CD4-positive, alpha-beta T cell treated with Interleukin-17A for 1 hour (primary cell): ENCODE measurements at places on chromosomes 7 and 10.
A peak's percentile ranks its signal among the peaks of the same experiment; 100 is the strongest.

DNA sequence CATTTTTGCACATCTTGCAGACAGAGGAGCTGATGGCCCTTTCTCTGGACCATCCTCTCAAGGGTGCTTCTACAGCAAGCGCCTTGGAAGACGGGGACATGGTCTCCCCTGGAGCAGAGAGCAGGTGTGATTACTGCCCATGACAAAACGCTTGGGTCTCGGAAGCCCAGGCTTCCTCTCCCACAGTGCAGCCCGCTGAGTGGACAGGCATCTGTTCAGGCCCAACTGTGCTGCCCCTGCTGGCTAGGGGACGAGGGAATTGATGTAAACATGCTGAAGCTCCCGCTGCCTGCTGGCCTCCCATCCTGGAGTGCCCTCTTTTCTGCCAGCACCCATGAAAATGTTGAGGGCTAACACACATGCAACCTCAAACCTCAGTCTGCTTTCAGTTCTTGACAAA, 14.3 kb downstream of the IL15RA start:
- no peak for DNase-seq

DNA sequence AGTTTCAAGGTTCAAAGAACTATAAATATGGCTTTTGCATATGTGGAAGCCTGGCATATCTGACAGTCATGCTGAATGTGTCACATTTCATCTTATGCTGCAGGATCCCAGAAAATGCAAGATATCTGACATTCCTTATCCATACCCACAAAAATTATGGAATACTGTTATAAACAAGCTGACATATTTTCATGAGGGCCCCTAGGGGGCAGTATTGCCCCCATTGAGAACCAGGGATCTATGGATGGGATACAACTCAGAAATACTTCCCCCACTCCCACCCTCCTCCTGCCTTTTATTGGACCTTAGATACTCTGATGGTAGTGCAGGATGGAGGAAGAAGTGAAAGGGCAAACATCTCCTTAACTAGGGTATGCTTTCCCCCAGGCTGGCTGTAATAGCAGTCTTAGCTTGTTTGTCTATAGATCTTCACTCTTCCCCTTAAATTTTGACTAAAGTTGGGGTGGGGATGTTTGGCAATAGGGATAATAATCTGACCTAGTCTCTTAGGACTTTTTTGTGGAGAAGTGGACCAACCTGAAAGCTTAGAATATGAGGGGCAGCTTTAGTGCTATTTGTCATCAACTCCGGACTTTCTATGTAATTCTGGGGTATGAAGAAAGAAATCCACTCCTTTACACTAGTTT, 3.5 kb upstream of the GNGT1 start:
- DNase-seq: no peak

GRCh38 chr10:122029499-122030199, 40.7 kb downstream of the TACC2 start:
- no peak for DNase-seq

DNA sequence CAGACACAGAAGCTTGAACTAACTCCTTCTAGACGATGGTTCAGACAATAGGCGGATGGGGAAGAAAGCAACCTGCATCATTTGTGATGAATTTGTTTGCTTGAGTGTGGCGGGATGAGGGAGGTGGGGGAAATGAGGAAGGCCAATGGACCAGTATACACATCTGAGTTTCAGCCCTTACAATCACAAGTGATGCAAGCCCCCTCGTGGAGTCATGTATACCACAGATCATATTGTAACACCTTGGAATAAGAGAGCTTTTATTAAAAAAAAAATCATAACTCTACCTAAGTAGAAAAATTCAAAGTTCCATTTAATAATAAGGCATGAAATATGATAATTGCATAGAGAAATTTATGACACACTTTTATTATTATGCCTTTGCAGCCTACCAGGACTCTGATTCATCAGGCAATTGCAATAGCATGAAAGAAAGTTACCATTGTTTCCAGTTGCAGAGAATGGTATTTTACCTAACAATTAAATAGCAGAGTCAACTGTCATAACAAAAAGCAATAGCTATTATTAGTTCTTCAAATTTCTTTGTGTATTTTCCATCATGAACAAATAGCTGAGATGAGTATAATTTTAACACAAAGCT, 230.2 kb upstream of the AKR1E2 start:
- no peak for DNase-seq

DNA sequence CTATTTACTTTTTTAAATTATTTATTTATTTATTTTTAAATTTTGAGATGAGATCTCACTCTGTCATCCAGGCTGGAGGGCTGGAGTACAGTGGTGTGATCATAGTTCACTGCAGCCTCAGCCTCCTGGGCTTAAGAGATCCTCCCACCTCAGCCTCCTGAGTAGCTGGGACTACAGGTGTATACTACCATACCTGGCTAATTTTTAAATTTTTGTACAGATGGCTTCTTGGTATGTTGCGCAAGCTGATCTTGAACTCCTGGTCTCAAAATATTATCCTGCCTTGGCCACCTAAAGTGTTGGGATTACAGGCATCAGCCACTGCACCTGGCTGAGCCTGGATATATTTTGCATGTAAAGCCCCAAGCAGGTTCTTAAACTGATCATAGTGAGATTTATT, 7.6 kb downstream of the CHST12 start:
- DNase-seq: no peak

GRCh38 chr7:86647385-86648094, 3.8 kb downstream of the GRM3 start:
- DNase-seq: no peak

- no peak for DNase-seq
These were observed 464.5 kb downstream of the ARL4A start for GRCh38 chr7:13151978-13152377.

- no peak for DNase-seq
These were observed 25.5 kb downstream of the RBM17 start for GRCh38 chr10:6114299-6114698.

GRCh38 chr10:88979153-88979562, 11.4 kb upstream of the FAS start:
- no peak for DNase-seq

DNA sequence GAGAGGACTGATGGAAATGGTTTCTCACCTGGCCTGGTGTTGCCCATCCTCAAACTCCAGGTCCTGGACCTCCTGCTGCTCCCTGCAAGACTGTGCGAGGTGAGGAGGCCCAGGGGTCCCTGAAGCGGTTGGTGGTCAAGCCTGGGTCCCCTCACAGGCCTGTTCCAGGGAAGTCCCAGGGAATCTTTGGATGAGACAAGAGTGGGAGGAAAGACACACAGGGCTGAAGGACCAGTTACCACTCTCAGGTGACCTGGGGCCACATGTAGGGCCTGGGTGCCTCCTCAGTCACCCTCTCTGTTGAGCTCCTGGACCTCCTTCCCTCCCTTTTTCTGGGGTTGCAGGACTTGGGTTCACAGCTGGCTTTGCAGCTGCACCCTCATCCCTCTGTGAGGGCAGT, 42.6 kb upstream of the CXCL12 start:
- DNase-seq: no peak

DNA sequence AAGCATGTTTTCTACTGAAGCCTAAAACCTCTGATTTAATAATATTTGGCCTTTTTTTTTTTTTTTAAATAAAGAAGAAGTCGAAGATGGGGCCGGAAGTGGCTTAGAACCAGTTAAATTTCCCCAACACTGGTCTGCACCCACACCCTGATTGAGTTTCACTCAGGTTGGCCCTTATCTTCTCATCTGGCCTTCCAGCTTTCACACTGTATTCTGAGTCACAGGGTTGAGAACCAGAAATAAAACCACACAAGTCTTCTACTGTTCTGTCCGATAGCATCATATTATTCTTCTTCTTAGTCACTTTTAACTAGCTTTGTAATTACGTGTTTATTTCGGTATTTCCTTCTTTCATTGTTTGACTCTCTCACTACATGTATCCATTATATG, 9.9 kb downstream of the ZNF365 start:
- peak; percentile 86 for DNase-seq

- no peak for DNase-seq
These were observed 56.3 kb downstream of the COL28A1 start for GRCh38 chr7:7479275-7479805.

DNA sequence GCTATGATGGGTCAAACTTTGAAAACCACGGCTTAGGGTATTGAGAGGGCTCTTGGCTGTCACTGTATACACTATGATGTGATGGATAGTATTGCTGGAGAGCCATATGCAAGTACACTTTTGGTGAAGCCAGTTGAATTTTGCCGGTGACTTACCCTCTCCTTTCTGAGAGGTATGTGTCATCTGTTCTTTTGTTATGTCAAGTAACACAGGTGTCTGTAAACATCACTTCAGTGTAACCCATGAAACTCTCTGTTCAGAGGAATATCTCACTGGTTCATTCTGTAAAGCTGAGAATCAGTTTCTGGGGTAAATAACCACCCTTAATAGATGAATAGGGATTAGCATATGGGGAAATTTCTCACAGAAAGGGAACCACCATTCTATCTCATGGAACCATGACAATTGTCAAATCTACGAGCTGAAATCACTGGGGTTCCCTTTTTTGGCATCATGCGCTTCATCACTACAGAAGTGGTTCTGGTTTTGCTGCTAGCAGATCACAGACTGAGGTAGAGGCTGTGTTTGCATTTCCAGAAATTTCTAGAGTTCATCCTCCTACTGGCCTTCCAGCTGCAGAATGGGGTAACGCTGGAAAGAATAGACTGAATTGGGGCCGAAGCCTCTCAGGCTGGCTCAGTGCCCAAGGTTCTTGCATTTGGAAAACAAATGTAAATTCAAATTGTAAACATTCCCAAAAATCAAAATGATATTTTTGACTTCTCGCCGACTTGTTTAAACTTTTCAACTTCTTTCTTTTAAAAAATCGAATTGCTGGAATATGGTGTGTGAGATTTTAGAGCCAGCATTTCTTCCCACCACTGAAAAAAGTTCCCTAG, 83.3 kb upstream of the CREB5 start:
- no peak for DNase-seq
